ENCODE measurements at places on chromosomes 16 and 17.

DNA sequence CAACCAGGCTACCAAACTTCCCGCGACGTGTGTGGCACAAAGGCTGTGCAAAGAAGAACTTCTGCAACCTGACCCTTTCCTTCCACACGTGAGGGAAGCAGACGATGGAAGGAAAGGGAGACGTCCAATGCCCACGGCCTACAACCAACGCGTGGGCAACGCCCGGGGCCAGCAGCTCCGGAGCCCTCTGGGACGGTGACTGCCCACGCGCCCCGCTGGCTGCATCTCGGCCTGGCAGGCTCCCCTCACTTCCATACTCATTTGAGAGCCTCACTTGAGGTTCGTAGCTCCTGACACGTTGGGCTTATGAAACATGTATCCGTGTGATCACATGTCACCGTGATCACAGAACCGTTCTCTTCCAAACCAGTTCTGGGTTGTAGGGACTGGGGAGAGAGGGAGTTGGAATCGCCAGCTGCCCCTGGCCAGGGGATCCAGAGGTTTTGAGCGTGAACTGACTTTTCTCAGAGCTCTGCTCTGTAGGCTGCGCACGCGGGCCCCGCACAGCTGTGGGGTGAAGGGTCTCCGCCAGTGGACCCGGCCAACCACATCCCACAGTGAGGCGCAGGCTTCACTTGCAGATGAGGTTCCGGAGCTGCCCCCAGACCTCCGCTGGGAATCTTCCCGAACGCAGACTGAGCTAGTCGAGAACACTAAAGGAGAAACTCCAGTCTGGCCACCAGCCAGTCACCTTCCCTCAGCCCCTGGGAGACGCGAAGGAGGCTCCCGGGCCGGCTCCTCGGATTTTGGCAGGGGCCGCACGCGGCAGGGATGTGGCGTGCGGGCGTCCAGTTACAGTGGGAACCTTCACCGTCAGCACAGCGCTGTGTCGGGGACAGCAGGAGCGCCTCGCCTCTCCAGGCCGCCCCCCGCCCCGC is 1.0 kb downstream of the LMF1 start:
- no peak for DNase-seq

DNA sequence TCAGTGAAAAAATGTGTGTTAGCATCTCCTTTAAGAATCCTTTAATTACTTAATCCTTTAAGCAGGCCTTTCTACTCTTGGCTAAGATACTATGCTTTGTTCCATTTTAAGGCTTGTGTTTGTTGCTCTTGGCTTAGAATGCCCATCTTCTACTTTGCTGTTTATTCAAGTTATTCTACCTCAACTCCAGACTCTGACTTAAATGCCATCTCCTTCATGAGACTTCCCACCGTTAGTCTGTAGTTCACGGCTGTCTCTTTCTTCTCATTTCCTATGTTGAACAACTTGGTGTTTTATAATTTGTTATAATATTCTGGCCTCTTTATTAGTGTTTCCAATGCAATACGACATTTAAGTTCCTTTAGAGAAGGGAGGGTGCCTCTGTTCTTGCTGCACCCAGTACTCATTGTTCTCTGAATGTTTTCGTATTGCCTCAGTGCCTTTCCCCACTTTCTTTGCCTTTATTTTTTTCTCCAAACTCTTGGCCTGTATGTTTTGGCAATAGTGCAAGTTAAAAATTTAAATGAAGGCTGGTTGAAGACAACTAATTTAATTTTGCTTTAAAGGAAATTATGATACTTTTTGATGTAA is 6.1 kb upstream of the KRT10 start:
- no peak for DNase-seq

DNA sequence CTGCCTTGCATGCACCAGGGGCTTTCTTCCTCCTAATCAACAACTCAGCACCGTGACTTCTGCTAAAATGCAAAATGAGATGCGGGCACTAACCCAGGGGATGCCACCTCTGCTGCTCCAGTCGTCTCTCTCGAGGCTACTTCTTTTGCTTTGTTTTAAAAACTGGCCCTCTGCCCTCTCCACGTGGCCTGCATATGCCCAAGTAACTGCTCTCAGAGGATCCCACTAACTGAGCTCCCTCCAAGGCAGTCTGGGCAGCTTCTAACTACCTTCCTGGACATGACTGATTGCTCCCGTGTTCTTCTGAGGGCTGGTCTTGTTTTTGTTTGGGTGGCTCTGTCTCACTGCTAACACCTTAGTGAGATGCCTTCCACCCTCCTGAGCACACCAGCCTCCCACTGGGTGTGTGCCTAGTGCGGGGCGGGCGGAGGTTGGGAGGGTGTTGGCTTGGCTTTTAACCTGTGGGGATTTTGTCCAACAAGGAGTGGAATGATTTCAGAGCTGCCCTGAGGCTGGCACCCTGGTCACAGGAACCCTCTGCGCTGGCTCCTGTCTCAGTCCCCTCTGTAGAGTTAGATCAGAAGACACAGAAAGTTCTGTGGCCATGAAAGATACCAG is 8.9 kb upstream of the LGALS9 start:
- no peak for DNase-seq

DNA sequence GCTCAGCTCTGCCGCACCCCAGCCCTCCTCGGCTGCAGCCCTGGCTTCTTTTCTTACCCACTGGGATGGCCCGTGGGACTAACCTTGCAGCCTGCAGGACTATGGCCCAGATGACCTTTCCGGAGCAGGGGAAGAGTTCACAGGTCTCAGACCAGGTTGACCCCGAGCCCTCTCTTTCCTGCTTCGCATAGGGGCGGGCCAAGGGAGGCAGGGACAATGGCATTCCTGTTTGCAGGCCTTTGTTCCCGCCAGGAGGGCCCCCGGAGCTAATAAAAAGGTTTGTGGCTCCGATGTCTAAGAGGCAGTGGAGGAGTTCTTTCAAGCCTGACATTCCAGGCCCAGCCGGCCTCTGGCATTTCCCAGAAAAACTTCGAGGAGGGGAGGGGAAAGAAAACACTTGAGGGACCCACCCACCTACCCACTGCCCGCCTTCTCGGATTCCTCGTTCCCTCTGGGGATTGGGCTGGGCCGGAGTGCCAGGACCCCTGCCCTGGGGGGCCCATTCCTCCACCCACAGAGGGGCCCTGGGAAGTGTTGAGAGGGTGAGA is 5.8 kb upstream of the SOCS3 start:
- no peak for DNase-seq

DNA sequence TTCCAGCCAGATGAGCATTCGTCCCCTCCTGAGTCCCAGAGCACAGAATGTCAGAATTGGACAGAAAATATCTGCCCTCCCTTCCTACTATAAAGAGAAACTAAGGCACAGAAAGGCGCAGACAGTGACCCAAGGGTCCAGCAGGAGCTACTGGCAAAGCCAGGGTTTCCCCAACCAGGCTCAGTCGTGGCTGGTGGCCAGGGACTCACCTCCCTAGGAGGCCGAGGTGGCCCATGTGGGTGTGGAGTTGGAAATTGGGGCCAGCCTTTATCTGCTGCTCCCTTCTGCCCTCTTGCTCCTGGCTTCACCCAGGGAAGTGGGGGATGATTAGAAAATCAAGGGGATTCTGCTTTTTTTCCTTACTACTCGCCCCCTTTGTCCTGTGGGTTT is 1.1 kb downstream of the DRC7 start:
- DNase-seq: no peak

DNA sequence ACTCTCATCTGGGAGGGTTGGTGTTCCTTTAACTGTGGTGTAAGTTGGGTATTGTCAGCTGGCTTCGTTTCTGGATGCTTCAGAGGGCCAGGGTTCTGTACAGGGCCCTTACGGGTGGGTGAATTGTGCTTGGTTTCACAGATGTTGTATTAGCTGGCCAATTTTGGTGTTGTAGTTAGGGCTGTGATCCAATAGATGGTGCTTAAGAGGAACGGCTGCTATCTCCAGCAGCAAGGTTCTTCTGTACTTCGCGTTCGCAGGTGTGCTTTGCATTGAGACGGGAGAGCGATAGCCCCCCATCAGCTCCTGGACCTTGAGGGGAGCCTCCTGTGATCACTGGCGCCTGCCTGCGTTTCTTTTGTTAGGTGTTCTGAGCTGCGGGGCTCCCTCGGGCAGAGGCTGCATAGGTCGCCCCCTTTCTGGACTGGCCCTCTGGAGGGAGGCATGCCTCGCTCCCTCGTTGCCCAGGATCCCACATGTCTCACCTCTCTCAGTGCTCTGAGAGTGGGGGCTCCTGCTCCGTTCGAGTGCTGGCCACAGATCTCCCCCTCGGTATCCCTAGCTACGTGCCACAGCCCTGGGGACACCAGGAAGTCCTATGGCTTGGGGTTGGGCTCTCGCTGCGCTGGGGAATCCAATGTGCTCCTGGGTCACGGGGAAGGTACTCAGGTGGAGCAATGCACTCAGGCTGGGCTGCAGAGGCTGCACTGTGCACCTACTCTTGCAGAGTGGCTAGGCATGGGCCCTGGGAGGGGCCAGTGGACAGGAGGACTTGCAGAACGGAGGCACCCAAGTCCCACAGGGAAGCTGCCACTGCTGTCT is 837 bp upstream of the PRDM7 start:
- no peak for DNase-seq

DNA sequence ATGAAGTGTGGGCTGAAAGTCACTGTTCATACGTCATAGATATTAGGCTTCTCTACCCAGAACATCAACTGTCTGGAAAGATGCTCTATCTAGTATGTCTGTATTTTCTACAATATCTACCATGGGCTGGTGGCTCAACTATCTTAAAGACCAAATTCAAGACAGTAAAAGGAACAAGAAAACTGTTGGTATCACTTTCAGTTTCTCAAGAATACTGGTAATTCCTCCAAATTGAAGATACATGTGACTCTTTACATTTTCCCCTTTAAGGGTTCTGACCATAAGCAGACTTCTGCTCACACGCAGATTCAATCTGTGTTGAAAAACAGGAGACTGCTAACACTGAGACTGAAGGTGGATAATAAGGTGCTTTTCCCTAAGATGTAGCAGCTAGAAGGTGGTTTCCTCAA is 24.2 kb downstream of the XPO6 start:
- DNase-seq: no peak

DNA sequence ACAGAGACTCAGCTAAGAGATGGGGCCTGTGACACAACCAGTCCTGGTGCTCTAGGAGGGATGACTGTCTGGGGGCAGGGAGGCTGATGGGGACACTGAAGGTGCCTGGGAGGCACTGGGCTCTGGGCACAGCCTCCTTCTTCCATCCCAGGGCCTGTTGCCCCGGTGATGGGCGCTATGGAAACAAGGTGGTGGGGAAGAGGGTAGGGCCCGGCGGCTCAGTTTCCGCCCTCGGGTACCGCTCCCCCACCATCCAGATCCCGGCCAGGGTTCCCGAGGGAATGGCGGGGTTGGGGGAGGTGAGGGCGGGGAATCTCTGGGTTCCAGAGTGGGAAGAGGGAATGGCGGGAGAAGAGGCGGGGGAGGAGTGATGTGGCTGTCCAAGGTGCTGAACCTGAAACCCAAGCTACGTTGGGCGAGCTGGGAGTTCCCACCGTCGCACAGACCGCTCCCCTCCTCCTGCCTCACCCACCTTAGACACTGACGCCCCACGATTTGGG is 981 bp downstream of the KCNH4 start:
- no peak for DNase-seq

DNA sequence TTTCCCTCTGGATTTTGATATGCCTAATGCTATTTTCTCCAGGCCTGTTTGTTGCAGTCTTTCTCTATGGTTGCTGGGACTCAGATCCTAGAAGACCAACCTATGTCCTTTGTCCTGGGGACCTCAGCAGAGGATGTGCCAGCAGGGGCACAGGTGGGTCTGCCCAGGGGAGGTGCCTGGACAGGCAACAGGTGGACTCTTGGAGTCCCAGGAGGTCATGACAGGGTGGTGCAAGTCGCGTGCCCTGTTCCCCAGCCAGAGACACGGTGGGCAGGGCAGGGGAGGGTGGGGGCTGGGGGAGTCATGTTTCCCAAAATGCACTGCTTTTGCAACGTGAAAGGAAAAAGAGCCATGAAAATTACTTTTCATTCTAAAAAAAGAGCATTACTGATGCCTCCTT is 26.3 kb upstream of the PLLP start:
- no peak for DNase-seq

DNA sequence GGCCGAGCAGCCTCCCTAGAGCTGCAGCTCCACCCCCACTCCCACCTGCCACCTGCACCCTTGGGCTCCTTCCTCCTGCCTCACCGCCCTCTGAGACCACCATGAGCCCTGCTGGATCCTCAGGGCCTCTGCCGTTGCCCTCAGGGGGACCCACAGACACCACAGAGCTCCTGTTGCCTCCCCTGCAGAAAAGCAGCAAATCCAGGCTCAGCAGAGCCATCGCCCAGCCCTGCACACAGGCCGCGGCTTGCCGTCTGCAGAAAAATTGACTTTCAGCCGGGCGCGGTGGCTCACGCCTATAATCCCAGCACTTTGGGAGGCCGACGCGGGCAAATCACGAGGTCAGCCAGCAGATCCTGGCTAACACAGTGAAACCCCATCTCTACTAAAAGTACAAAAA is 7.0 kb upstream of the PPP1R27 start:
- no peak for DNase-seq

GRCh38 chr16:58127634-58128033 is 1.5 kb downstream of the CFAP20 start:
- DNase-seq: no peak
